Effector memory CD8-positive, alpha-beta T cell (primary cell): ENCODE measurements at places on chromosomes 2 and 18.
A peak's percentile ranks its signal among the peaks of the same experiment; 100 is the strongest.

GRCh38 chr2:237435844-237436587 lies 22.1 kb upstream of the COL6A3 start:
- no peak for DNase-seq
- H3K4me1 ChIP-seq: peaks cover 42% of the 10 kb centered on the region

- no peaks in the 10 kb centered on the region for H3K4me1 ChIP-seq
- H3K27me3 ChIP-seq: no peaks in the 10 kb centered on the region
- no peaks in the 10 kb centered on the region for H3K36me3 ChIP-seq
- DNase-seq: no peak
Observed at GRCh38 chr2:40666398-40666797, 214.5 kb upstream of the SLC8A1 start.

GRCh38 chr2:179981085-179981484 lies 26.0 kb downstream of the CWC22 start:
- H3K27me3 ChIP-seq: no peaks in the 10 kb centered on the region
- peaks cover 52% of the 10 kb centered on the region for H3K36me3 ChIP-seq
- no peak overlapping the region for H3K27ac ChIP-seq
- peaks cover 6% of the 10 kb centered on the region for H3K4me1 ChIP-seq
- no peak for DNase-seq

DNA sequence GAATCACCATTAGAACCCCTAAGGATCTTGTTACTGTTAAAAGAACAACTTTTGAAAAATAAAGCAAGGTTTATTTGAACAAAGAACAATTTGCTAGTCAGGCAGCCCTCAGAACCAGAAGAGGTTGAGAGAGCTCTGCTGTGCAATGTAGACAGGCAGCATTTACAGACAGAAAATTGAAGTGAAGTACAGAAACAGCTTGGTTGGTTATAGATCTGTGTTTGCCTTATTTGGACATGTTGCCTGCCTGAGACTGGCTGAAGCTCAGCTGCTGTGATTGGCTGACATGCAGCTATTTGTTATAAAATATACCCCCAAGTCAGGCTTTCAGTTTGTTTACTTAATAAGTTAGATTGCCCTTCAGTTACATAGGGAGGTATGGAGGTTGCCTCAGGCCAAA lies 12.5 kb downstream of the MSTN start:
- H3K27me3 ChIP-seq: peaks cover 16% of the 10 kb centered on the region
- no peaks in the 10 kb centered on the region for H3K36me3 ChIP-seq
- no peak overlapping the region for H3K4me3 ChIP-seq
- no peaks in the 10 kb centered on the region for H3K4me1 ChIP-seq
- H3K27ac ChIP-seq: no peak overlapping the region

DNA sequence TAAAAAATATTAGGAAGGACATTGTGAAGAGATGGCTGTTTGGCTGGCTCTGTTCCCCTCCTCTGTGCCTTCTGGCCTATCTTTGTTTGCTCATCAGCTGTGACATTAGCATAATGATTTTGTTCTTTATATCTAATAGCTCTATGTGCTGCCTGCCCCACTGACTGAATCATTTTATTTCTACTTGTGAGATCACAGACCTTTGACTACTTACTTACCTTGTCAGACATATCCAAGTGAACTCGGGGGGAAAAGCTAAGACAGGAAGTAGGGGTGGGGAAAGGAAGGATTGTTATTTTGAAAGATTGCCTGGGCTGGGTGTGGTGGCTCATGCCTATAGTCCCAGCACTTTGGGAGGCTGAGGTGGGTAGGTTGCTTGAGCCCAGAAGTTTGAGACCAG lies 104.2 kb downstream of the ASAP2 start:
- no peaks in the 10 kb centered on the region for H3K4me1 ChIP-seq
- no peak overlapping the region for H3K4me3 ChIP-seq
- H3K27me3 ChIP-seq: peaks cover 20% of the 10 kb centered on the region
- no peak for DNase-seq
- H3K36me3 ChIP-seq: no peaks in the 10 kb centered on the region

DNA sequence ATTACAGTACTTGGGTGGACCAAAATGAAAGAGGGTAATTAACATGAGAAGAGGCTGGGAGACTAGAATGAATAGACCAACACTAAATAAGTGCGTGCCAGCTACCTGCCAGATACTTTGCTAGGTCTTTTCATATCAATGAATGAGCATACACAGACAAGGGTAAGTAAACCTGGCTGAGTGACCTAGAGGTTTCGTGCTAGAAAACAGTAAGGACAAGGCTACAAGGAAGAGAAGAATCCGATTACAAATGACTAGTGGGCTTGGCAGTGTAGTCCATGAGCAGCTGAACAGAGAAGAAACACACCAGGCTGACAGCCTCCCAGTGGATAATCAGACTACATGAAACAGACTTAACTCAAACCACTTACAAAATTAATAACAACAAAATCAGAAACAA lies 64.6 kb downstream of the THADA start:
- H3K4me3 ChIP-seq: no peak overlapping the region
- H3K27ac ChIP-seq: peak overlapping the region; percentile 2
- no peaks in the 10 kb centered on the region for H3K27me3 ChIP-seq
- H3K36me3 ChIP-seq: peaks cover 5% of the 10 kb centered on the region

GRCh38 chr2:147589127-147589526 lies 255.7 kb upstream of the ACVR2A start:
- H3K36me3 ChIP-seq: no peaks in the 10 kb centered on the region
- no peak overlapping the region for H3K27ac ChIP-seq
- no peak for DNase-seq
- no peaks in the 10 kb centered on the region for H3K4me1 ChIP-seq
